ENCODE measurements at places on chromosomes 7 and 10.

- no peak for DNase-seq
These were observed 149.3 kb upstream of the DPP6 start for GRCh38 chr7:153902862-153903261.

GRCh38 chr7:95322396-95322795 lies 1.9 kb downstream of the PON1 start:
- no peak for DNase-seq

GRCh38 chr7:153401795-153402720 lies 642.5 kb downstream of the ACTR3B start:
- no peak for DNase-seq

DNA sequence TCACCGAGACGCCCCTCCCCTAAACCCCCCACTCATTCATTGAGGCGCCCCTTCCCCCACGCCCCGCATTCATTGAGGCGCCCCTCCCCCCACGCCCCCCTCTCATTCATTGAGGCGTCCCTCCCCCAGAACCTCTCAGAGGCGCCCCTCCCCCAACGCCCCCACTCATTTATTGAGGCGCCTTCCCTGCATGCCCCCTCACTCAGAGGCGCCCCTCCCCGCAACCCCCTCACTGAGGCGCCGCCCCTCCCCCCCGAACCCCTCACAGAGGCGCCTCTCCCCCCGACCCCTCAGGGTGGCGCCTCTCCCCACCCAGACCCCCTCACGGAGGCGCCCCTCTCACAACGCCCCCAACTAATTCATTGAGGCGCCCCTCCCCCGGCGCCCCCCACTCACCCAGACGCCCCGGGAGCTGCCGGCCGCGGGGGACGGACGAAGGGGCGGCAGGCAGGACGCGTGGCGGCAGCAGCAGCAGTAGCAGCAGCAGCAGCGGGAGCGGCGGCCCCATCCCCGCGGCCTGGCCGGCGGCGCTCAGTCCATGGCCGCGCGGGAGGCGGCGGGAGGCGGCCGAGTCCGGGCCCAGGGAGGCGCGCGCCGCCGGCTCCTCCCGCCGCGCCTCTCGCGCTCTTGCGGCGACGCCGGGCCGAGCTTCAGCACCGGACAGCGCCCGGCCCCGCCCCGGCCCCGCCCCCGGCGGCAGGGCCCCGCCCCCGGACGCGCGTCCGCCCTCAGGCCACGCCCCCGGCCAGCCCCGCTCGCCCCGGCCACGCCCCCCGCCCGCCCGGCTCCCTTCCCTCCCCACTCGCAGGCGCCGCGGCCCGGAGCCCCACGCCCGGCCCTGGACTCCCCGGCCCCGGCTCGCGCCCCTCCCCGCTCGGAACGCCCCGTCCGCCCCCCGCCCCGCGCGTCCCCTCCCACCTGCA lies at the start of gene PTPRN2:
Gene PTPRN2 (minus strand): TSS at position 662 of the 923 bp plus-strand sequence.
- peak; percentile 44 for DNase-seq

DNA sequence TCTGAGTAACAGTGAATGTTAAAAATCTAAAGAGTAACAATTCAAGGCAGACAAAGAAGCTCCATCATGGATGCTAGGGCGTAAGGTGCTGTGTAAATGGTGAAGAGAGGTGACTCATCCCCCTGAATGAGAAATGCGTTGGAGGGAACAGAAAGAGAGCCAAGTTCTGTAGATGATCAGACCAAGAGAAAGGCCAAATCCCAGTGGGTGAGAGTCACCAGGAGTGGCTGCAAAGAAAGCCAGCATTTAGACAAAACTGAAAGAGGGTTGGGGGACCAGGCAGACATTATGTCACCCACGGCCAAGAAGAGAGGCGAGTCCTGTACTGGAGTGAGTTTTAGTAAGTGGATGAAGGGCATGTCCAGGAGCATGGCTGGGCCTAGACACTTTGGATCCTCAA lies 153.1 kb downstream of the TRIL start:
- no peak for DNase-seq

- DNase-seq: no peak
These were observed 318.5 kb downstream of the WDR37 start for GRCh38 chr10:1374511-1375345.

GRCh38 chr7:155586843-155587440 lies 40.6 kb upstream of the CNPY1 start:
- no peak for DNase-seq

DNA sequence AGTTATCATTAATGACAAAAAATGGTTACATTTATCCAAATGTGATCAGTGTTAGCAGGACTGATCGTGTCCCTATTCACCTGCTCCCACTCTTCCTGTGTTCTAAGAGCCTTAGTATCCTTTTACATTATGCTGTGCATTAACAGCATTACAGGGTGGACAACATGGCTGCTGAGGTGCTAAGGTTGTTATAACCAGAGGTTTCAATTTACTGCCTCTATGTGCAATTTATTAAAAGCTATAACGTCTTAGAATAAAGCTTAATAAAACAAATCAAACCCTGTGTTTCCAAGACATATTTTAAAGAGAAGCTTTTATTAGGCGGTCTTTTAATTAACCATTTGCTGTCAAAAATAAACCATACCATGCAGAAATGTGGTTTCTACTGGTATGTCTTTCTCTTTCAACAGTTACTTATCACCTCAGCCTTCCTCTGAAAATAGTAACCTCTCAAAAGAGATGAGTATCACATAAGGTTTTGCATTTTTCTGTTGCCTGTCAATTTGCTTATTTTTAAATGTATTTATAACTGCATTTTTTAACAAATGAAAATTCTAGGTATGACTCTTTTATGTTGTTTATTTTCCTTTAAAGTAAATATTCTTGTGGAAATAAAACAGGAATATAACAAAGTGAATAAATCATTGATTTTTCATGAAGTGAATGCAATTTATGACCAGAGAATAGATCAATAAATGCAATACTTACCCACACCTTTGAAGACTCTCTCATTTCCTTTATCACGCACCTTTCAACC lies 849.8 kb upstream of the SORCS1 start:
- no peak for DNase-seq

GRCh38 chr7:134890246-134891240 lies 95.8 kb upstream of the AGBL3 start:
- DNase-seq: no peak

DNA sequence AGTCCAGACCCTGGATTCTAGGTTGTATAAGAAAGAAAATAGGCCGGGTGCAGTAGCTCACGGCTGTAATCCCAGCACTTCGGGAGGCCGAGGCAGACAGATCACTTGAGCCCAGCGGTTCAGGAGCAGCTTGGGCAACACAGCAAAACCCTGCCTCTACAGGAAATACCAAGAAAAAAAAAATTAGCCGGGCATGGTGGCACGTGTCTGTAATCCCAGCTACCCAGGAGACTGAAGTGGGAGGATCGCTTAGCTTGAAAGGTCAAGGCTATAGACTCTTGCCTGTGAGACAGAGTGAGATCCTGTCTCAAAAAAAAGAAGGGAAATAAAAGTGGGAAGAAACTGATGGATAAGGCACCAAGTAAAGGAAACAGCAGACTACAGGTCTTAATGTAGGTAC lies 287.9 kb upstream of the KLF14 start:
- no peak for DNase-seq

GRCh38 chr10:102598243-102598642 lies 46.0 kb upstream of the TRIM8 start:
- no peak for DNase-seq

GRCh38 chr7:106421181-106421762 lies 136.5 kb upstream of the NAMPT start:
- peak; percentile 90 for DNase-seq

GRCh38 chr7:158749396-158749795 lies 44.8 kb upstream of the NCAPG2 start:
- DNase-seq: no peak

GRCh38 chr10:18474118-18474455 lies 177.3 kb downstream of the NSUN6 start:
- DNase-seq: no peak
